Stimulated activated CD4-positive, alpha-beta T cell treated with anti-CD3 and anti-CD28 coated beads, Interleukin-15, amount 100 ng/mL, for 1 hour (primary cell): ENCODE measurements at places on chromosomes 6 and 20.

- no peak for DNase-seq
Observed at GRCh38 chr6:63806573-63806913, 170.9 kb downstream of the PHF3 start.

DNA sequence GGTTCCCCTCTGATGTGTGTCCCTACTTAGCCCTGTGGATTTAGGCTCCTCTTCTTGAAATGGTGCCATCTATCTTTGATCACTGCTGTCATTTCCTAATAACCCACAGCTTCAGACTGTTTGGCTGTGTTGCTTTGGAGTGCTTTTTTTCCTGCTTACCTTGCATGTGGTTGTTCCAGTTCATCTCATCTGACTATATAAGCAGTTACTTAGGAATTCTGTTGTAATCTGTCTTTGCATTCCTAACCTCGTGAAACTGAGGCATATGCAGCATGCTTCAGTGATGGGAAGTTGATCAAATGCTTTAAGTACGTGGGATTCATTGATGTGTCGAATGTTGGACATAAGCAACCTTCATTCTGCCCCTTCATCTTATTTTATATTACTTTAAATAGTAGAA is 115.8 kb upstream of the FLRT3 start:
- DNase-seq, result no peak

- DNase-seq, result no peak
Observed at GRCh38 chr20:64114356-64114971, 7.1 kb upstream of the NPBWR2 start.

GRCh38 chr20:45861221-45862075 is 4.0 kb downstream of the ZSWIM3 start:
- no peak for DNase-seq

GRCh38 chr6:225121-225721 is 67.1 kb upstream of the DUSP22 start:
- DNase-seq, result peak; percentile 61

GRCh38 chr6:145331066-145331465 is 404.3 kb downstream of the EPM2A start:
- no peak for DNase-seq

- no peak for DNase-seq
Observed at GRCh38 chr20:10783707-10784553, 110.1 kb upstream of the JAG1 start.

DNA sequence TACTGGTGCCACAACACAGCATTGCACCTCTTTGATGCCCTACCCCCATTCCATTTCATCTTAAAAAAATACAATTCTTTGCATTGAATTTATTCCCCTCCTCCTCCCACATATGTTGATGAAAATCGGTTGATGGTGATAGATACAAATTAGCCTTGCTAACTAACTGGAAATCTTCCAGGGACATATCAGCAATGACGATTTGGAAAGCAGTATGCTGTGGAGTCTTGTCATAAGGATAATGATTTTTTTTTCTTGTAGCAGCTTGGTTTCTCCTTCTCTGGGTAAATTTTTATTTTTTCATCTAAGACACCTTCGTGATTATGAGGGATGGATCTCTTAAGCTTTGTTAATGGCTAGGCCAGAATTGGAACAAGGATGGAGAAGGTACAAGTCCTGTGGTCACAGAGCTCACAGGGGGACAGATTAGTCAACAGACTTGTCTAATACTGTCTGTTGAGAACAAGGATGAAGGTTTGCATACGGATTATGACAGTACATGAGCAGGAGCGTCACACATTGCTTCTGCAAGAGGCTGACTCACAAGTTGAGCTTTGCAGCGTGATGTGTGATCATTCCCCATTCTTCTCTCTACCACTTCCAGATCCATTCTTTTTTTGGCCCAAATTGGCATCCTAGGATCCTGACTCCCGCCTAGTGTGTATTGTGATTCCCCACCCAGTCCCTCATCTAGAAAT is 233.1 kb upstream of the FERMT1 start:
- DNase-seq, result no peak

DNA sequence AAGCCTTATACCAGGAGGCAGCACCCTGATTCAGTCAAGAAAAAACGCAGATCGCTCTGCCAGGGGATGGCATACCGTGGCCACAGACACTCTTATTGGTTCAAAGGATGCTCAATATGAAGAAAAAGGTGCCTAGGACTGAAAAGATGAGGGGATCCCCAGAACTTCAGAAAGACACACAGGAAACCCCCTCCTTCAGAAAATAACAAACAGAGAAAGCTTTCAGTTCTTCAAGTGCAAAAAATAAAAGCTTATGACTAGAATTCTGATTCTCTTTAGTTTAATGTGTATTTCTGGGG is 17.7 kb upstream of the MYB start:
- peak; percentile 11 for DNase-seq

DNA sequence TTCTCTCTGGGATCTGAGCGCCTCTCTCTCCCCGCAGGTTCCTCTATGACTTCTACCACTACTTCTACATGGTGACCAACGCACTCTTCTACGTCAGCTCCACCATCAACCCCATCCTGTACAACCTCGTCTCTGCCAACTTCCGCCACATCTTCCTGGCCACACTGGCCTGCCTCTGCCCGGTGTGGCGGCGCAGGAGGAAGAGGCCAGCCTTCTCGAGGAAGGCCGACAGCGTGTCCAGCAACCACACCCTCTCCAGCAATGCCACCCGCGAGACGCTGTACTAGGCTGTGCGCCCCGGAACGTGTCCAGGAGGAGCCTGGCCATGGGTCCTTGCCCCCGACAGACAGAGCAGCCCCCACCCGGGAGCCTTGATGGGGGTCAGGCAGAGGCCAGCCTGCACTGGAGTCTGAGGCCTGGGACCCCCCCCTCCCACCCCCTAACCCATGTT is 36.3 kb upstream of the MRGBP start:
- no peak for DNase-seq

DNA sequence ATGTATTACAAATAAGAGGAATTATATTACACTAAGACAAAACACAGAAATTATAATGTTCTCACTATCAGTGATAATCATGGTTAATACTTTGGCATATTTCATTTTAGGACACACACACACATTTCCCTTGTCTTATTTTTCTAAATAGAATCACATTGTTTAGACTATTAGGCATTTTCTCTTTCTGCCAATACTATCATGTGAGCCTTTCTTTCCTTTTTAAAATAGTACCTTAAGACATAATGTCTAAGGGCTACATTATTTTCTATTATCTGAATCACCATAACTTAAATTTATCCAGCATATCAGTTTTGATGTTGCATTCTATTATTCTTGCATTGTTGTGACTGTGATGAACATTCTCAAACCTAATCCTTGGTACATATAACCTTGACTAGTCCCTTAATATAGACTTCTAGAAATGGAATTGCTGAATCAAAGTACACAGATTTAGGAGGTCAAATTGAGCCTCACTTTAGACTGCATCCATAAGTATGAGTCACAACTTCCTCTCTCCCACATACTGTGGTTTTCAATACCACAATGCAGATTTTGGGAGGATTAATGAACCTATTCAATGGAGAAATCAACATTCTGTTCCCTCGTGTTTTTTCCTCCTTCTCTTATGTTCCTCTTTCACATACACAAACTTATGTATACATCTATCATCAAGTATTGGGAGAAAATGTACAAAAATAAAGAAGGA is 212.6 kb downstream of the MOXD1 start:
- no peak for DNase-seq

GRCh38 chr6:44489910-44490604 is 102.6 kb downstream of the CDC5L start:
- DNase-seq, result no peak

DNA sequence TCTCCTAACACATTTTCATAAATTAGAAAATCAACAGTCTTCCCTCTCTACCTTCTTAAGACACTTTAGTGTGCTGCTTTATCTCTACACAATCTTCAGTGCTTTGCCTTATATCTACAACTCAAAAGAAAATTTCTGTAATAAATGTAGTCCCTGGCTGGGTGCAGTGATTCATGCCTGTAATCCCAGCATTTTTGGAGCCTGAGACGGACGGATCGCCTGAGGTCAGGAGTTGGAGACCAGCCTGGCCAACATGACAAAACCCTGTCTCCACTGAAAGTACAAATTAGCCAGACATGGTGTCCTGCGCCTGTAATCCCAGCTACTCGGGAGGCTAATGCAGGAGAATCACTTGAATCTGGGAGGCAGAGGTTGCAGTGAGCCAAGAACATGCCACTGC is 9.7 kb upstream of the EDN1 start:
- DNase-seq, result no peak

- no peak for DNase-seq
Observed at GRCh38 chr6:30816791-30817739, 67.3 kb upstream of the DDR1 start.

DNA sequence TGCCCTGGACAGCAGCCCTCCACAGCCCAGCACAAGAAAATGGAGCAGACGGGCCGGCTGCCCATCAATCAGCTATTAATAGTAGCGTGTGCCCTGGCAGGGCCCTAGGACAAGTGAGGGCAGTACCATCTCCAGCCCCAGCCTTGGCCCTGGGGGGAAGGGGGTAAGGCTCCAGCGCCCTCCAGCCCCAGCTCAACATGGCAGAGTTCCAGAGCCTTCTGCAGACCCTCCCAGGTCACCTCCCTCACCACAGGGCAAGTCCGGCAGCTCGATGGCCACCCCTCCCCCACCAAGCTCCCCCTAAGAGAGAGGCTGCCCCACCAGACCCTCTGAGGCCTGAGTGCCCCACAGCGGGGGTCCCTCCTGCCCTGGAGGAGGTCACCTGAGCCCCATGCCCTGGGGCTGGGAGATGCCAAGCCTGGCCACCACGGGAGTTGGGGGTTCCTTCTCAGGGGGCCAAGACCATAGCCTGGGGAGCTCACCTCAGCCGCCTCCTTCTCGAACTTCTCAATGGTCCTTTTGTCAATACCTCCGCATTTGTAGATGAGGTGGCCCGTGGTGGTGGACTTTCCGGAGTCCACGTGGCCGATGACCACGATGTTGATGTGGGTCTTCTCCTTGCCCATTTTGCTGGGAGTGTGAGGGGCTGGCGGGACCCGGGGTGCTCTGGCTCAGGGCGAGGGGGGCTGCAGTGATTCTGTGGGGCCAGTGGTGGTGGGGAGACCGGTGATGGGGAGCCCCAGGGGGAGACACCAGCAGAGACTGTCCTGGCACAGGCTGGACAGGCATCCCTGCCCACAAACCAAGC is 1.5 kb downstream of the EEF1A2 start:
- DNase-seq, result no peak
